Endothelial cell of umbilical vein (primary cell): ENCODE measurements at places on chromosomes 6 and 20.

DNA sequence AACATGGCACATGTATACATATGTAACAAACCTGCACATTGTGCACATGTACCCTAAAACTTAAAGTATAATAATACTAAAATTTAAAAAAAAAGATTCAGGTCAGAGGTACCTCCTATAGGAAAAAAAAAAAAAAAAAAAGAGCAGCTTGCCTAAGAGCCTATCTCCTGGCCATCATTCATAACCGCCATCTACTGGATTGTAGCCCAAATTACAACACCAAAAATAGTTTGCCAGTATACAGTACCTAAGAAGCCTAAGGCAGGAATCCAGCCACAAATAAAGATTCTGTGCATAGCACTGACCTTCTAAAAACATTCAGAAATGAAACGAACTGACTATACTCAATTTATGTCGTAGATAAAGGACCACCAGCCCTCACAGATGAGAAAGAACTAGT is 438.4 kb upstream of the ADGRB3 start:
- no peak for DNase-seq

DNA sequence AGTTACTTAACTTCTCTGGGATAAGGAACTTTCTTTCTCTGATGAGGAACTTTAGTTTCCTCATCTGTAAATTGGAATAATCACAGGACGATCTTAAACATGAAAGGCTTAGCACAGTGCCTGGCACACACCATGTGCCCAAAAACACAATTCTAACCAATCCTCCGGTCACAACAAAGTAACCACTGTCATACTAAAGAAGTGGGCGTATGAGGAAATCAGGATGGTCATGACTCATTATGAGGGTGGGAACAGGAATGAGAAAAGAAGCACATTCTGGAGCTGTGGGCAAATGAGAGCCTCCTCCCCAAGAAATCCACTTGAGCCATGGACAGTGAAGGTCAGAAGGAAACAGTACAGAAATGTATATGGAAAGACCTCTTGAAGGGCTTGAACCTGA is 82.9 kb downstream of the LRFN2 start:
- no peak for DNase-seq

- no peak for DNase-seq
Measured at GRCh38 chr6:135282395-135282794, 101.3 kb downstream of the MYB start.

DNA sequence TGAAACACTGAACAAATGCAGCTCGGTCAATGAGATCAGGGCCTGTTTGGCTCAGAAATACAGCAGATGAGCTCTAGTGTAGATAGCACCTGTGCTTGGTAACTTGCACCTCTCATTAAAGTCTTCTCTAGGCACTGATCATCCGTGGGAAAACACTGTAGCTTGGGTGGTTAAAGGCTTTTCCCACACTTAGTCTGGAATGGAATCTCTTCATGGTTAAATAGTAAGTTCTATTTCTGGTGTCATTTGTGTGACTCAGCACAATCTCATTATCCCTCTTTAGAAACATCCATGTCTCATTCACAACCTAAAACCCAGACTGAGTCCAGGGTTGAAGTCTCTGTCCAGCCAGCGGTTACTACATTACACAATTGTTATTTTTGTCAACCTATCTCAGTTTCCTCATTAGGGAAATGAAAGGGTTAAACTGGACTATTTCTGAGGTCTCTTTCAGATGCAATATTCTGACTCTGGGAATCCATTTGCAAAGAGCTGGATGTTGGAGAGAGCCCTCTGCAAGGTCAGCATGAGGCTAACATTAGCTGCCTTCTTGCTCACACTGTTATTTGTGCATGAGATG is 125.0 kb downstream of the ZDHHC14 start:
- DNase-seq: no peak

- DNase-seq: no peak
Measured at GRCh38 chr6:52712136-52712535, 41.2 kb downstream of the TMEM14A start.

- no peak for DNase-seq
Measured at GRCh38 chr6:113599444-113599843, 257.7 kb upstream of the MARCKS start.

GRCh38 chr20:47897461-47897860 is 112.2 kb upstream of the SULF2 start:
- DNase-seq: no peak

- DNase-seq: no peak
Measured at GRCh38 chr20:42095221-42095620, 477.0 kb upstream of the CHD6 start.

DNA sequence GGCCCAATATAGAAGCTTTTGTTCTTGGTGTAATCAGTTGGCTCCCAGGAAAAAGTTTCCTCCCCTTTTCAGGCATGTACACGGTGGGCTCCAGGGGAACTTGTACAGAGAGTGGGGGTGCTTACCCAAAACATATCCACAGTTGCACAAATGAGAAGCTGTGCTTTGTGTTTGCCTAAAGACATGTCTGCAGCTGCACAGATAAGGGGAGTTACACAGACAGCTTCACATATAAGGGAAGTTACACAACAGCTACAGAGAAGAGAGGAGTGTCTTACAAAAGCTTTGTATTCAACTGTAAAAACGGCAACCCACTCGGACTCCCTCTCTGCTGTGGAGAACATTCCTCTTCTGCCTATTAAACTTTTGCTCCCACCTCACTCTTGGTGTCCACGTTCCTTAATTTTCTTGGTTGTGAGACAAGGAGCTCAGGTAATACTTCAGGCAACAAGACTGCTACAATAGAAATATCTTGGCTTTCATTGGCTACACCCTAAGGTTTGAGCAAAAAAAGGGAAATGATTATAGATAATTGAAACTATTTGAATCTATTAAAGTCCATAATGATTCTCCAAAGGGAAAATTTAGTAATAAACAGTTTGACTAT is 7.4 kb upstream of the PNRC1 start:
- no peak for DNase-seq

GRCh38 chr6:43728586-43728985 is 41.0 kb upstream of the MRPS18A start:
- DNase-seq: no peak

DNA sequence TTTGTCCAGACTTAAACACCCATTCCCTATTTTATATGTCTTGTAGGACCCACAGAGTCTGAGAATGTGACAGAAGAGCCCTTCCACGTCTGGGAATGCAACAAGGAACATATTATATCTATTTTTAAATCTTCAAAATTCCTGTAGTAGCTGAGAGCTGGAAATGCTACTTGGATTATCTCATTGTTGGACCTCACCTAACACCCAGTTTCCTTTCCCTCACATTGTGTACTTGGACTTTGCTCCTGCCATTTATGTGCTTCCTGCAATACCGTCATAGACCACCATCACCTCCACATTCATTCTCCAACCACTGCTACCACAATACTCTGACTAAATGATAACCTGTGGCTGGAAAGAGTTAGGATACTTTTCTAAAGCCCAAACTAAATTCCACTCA is 335.4 kb downstream of the COL12A1 start:
- no peak for DNase-seq

GRCh38 chr6:86969573-86969972 is 32.2 kb downstream of the HTR1E start:
- DNase-seq: no peak

DNA sequence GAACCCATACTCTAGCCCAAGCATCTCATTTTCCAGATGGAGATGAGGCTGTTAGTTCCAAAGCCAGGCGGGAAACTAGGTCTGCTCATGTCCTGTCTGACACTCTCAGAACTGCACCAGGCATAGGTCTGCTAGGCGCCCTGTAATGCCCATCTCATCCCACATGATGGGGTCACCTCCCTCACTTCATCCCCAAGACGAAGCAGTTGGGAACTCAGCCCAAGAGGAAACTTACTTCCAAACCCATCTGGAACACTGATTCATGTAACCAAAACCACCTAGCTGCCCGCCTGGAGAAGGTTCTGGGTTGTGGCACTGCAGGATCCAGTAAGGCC is 119.4 kb upstream of the PRND start:
- DNase-seq: no peak
